ENCODE measurements at places on chromosomes 1 and 21.

DNA sequence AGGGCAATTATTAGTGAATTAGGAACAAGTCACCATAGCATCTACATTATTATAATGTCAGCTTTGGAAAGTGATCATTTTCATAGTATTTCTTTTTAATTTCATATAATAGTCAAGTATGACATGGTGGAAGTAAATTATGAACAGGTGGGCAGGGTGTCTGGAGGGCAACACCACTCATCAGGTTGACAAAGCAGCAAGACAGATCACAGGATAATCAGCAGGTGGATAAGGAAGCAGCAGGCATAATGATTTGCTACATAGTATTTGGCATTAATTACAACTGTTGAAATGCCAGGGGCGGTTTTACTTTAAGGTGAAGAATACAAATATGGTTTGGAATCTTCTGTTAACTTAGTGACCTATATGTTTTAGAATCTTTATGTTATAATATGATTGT, 1342.2 kb downstream of the PLA2G4A start:
- no peak for DNase-seq

DNA sequence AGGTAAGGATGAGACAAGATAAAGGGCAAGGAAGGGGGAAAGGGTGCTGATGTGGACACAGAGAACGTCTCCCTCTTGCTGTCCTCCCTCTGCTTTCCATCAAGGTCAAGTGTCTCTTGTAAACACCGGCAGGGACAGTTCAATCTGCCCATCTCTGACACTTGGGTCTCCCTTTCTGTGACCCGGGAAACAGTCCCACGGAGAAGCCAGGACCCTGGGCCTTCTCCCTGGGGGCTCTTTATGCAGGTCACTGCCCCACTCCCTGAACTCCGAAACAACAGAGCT, 254.3 kb downstream of the LTN1 start:
- no peak for DNase-seq

DNA sequence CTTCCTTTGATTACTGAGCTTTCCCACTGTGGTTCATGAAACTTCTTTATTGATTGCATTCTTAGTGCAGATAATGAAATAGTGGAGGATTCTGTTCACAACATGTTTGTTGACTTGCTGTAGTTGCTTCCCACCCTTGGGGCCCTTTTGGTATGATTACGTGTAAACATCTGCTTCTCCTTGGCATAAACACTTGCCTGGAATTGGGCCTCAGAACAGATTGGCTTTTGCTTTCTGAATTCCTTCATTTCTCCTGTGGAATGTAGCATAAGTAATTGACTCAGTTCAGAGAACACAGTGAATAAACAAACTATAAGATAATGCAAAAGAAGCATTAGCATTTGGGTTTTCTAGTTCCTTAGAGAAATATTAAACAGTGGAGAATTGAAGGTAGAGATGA, 59.5 kb upstream of the LAMC2 start:
- no peak for DNase-seq

GRCh38 chr1:24805534-24806301, 60.5 kb downstream of the CLIC4 start:
- DNase-seq: no peak

GRCh38 chr1:204466416-204467405, 27.9 kb downstream of the PIK3C2B start:
- no peak for DNase-seq

DNA sequence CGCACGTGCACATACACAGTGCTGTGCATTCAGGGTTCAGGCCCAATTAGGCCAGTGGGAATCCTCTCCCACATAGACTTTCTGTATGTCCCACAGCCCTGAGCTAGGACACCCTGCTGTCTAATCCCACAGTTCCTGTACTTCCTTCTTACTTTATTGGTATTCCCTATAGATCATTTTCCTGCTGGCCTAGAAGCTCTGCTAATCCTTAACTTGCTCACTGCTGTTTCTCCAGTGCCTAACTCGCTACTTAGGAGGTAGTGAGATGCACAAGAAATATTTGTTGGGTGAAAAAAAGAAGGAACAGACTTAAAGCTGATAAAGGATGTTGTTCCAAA, 34.1 kb upstream of the FHAD1 start:
- no peak for DNase-seq

- no peak for DNase-seq
Observed at GRCh38 chr1:46345281-46345680, 4.7 kb downstream of the NSUN4 start.

DNA sequence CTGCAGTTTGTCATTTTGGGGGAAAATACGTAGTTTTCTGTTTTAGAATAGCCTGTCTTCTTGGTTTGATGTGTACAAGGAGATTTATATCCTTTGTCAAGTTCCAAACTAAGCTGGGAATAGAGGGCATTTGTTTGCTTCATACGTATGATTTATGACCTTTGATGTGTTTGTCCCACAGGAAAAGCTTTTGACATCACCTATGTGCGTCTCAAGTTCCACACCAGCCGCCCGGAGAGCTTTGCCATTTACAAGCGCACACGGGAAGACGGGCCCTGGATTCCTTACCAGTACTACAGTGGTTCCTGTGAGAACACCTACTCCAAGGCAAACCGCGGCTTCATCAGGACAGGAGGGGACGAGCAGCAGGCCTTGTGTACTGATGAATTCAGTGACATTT, 79.9 kb downstream of the LAMC1 start:
- no peak for DNase-seq

DNA sequence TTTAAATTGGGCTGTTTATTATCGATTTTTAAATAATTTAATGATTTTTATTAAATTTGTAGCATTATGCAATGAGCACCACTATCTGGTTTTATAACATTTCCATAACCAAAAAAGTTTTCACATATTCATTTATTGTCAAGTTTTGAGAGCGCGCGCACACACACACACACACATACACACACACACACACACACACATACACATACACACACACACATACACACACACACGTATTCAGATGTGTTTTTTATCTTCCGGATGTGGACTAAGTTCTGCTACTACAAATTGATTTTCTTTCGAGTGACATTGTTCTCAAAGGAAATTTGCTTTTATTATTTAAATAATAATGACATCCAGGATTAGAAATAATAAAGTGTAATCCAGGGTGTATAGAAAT, 16.3 kb downstream of the CACHD1 start:
- DNase-seq: no peak

- no peak for DNase-seq
Observed at GRCh38 chr1:232145768-232146167, 484.2 kb downstream of the SIPA1L2 start.

DNA sequence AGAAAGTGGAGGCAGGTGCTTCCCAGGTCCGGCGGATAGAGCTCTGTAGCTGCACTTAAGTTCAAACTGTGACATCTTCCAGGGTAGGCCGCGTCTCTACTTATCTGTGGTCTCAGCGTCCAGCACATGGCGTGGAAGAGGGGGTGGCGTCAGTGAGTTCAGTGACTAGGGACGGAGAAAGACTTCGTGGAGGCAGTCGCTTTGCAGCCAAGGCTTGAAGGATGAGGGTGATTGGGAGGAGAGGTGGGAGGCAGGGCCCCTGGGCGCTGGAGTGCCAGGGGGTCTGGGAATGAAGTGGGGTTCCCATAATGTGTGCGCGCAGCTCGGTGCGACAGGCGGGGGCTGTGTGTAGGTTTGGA, 444 bp upstream of the AGO1 start:
- no peak for DNase-seq

All from neuronal stem cell (in vitro differentiated cells).